Upper lobe of left lung (tissue), 6 donors: ENCODE measurements at places on chromosomes 7 and 10. TPM values are rescaled to one million over a fixed set of nuclear protein-coding genes. Genes with fewer than 3 reads are reported as not detected.
A peak's percentile ranks its signal among the peaks of the same experiment; 100 is the strongest.

DNA sequence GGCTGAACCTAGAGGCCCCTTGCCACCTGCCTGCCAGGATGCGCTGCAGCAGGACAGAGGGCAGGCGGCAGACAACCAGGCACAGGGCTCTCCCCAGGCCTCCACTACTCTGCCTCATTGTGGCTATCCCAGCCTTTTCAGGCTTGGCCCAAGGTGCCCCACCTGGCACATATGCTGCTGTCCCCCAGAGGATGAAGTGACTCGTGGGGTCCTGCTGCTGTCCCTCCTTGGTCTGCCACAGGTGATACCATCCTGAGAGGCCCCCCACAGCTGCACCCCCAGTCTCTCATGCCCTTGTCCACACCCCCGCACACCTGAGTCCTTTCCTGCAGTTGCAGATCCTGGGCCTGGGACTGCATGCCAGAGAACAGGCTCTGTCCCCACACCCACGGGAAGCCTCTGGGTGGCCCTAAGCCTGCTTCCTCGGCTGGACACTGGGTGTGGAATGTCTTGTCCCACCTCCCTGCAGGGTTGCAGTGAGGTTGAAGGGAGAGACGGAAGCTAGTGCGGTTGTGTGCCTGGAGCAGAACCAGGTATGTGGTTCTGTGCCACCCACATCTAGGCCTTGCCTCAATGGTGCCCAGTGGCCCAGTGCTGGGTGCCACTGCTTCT, 55.3 kb downstream of the RASGEF1A start:
- no peak for DNase-seq

Gene MPP7
- 29.8 TPM for total RNA-seq

GRCh38 chr10:123570051-123570897, 95.9 kb upstream of the GPR26 start:
- no peak for DNase-seq

GRCh38 chr7:156614434-156615264, 25.9 kb upstream of the RNF32 start:
- no peak for DNase-seq

GRCh38 chr7:83267141-83267631, 104.5 kb upstream of the PCLO start:
- no peak for DNase-seq

Gene MAPK8
- 33.6 TPM for total RNA-seq

GRCh38 chr7:150381785-150382122, 2.6 kb downstream of the ZNF775 start:
- no peak for DNase-seq

DNA sequence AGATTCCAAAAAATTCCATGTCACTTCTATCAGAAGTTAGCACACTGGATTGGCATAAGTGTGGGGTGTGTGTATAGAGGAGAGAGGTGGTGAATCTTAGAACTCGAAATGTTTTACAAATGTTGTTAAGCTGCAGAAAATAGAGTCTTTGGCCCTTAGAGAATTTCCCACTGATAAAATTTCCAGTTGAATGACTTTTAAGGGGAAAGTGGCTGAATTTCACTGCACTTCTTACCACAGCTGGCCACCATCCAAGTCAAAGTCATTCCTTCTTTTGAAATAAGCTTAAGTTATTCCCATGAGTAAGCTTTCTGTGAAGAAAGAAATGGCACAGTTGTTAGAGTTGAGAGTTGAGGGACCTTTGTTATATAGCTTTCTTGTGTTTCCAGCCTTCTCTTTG, 13.9 kb downstream of the VCL start:
- DNase-seq: peak; percentile 43

GRCh38 chr7:18278316-18278715, 217.2 kb upstream of the HDAC9 start:
- DNase-seq: no peak

- DNase-seq: no peak
Measured at GRCh38 chr7:151774951-151775350, 102.0 kb downstream of the PRKAG2 start.

Gene RNF32
- total RNA-seq: 1.1 TPM

Gene TBXAS1
- 317 TPM for total RNA-seq

Gene TMEM130
- 0.30 TPM for total RNA-seq

DNA sequence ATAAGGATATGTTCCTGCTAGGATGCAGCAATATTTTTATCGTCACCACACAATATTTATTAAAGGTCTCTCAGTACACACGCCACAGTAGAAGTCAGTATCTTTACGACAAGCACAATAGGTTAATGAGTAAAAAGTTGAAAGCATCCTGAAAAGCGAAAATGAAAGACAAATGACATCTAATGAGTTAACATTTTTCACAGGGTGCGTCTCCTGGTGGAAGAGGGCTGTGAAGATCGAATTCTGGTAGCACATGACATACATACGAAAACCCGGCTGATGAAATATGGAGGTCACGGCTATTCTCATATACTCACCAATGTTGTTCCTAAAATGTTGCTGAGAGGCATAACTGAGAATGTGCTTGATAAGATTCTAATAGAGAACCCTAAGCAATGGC, 10.8 kb downstream of the C1QL3 start:
- no peak for DNase-seq

DNA sequence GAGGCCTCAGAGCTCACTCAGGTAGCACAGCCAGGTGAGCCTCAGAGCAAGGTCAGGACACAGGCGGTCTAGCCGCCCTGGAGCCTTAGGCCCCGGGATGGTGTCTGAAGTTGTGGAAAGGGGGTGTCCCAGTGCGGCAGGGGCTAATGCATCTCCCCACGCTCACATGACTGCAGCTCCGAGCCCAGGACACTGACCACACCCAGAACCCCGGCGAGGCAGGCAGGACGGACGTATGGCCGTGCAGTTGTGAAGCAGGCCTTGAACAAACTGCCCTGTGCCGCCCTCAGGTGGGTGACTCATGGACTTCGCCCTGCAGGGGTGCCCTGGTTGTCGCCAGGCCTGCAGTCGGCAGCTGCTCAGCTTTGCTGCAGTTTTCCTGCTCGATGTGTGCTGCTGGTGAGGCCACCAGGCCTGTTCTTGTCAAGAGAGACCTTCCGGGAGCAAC, 5.0 kb upstream of the PRKAR1B start:
- DNase-seq: peak; percentile 55

- DNase-seq: no peak
Measured at GRCh38 chr10:122459561-122460273, 1.6 kb upstream of the HTRA1 start.

DNA sequence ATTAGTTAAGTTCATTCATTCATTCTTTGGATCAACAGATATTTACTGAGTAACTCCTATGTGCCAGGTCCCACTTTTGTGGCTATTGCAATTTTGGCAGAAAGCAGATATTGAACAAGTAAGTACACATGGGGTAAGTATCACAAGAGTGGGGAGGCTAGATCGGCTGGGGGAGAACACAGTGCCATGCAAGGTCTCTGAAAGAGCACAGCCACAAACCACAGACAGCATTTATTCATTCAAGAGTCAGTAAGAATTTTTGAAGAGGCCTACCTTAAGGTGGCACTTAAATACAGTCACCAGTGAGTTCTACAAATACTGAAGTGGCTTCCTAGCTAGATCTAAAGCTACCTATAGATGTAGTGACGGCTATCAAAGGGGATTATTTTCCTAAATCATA, 304.2 kb downstream of the RNLS start:
- no peak for DNase-seq

- no peak for DNase-seq
Measured at GRCh38 chr10:35341521-35341920, 5.2 kb downstream of the CCNY start.

Gene HDAC9
- 11.3 TPM for total RNA-seq

DNA sequence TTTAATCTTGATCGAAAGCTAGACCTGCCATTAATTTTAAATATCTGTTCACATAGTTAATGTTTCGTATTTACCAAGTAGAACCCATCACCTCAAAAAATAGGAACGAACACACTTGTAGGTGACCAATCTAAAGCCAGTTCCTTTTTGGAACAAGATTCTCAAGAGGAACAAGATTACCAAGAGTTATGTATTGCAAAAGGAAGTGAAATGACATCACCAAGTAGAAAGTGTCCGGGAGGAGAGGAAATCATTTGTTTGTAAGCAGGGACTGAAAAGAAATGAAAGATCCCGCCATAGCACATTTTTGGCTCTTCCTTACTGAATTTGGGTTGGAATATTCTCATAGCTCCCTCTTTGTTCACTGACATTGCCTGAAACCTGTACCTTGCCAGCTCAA, 1200.5 kb downstream of the SORCS1 start:
- DNase-seq: no peak

DNA sequence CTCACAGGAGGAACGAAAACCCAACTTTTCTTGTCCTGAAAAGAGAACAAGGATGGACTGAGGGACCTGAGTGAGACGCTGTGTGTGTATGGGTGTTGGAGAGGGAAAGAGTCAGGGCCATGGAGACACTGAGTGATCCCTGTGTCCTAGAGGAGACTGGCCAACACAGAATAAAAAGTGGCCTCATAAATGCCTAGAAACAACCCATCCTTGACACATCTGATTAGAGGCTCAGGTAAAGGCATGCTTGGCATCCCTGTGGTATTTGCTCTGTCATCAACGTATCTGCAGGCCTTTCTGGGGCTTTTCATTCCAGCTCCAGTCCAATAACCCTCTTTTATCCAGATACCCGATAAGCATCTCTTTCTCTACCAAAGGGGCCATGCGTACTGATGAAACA, 86.3 kb downstream of the FGFR2 start:
- no peak for DNase-seq

GRCh38 chr10:101225846-101226421, 3.3 kb downstream of the LBX1 start:
- DNase-seq: no peak

Gene NKX6-2
- total RNA-seq: not detected

Gene PNLIPRP2
- total RNA-seq: not detected

- no peak for DNase-seq
Measured at GRCh38 chr7:16711730-16712129, 41.8 kb upstream of the TSPAN13 start.

GRCh38 chr7:38223306-38223705, 45.3 kb downstream of the STARD3NL start:
- no peak for DNase-seq

- no peak for DNase-seq
Measured at GRCh38 chr10:27474741-27475140, 29.4 kb upstream of the RAB18 start.

DNA sequence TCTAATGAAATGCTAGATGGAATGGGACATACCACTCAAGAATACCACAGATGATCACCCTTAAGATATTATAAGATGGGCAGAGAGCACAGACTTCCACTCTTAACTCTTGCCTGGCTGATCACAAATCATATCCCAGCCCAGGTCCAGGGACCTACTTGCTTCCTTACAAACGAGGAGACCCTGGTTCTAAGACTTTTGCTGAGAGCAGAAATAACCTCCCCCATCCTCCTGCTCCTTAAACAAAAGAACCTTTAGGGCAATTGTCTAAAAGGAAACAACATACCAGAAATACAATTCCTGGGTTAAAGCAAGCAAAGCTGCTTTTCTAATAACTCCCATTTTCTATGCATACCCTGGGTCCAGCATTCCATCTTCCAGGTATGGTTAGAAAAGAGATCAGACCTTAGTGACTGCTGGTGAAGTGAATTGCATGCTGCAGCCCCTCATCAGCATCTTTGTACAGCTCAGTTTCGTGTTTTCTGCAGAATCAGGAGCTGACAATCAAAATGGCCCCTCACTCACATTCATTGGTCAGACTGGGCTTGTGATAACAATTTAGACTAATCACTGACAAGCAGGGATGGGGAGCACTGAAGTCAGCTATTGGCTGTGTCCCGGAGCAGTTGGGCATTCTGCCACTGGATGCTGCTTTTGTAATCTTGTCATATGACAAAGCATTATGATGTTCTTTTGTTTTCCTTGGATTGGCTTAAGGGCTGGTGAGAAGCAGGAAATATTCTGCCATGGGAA, 14.6 kb downstream of the IFIT3 start:
- DNase-seq: no peak

DNA sequence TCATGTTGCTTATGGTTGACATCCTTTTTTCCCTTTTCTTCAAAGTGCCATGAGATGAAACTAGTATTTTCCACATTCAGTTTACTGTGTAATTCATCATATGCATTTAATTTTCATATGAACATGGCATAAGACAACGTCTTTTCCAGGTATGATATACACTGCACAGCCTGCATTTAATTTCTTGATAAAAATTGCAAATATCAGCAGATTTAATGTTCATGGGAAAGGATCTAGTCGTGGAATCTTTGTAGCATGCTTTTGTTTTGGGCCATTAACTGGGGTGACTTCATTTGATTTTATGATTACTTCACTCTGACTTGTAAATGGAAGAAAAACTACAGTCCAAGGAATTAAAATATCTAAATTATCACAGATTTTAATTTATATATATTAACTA, 837.3 kb downstream of the IPMK start:
- DNase-seq: no peak

Gene MSS51
- 1.7 TPM for total RNA-seq

- DNase-seq: no peak
Measured at GRCh38 chr7:46537191-46537905, 616.3 kb upstream of the IGFBP3 start.

DNA sequence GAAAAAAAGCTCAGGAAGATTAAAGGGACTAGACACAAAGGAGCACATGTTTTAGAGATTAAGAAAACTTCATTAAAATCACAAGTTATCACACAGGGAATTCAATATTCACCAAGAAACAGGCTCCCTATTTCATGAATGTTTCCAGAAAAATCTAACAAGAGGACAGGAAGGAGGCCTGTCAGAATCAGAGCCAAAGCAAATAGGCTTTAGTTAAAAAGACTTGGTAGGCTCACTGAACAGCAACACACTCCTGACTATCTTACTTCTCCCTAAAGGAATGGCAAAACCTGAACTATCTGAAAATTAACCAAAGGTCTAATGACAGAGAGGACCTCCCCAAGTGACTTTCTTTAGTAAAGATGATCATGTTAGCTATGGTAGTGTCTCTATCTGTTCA, 188.3 kb upstream of the MEOX2 start:
- DNase-seq: no peak

DNA sequence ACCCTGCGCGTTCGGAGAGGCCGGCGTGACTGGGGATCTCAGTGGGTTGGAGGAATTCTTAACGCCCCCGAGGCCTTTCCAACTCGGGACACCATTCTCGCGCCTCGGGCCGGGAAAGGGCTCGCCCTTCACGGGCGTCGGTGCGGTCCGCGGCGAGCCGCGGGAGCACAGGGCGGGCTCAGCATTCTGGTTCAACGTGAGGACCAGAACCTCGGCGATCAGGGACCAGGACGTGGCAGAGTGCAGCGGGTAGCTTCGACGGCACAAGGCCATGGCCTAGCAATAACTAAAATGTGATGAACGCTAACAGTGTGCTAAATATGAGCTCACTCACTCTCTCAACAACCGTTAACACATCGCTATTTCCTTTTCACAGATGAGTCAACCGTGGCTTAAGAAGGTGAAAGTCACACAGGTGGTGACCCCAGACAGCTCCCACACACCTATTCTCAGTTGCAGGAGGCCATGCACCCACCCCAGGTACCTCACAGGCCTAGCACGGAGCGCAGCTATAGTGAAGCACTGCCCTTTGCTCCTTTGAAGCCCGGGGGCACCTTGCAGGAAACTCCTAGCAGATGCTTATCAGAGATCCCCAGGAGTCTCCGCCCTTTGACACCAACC, 4.5 kb upstream of the EMX2 start:
- DNase-seq: no peak

Gene ENKUR
- 5.8 TPM for total RNA-seq
